ENCODE measurements at places on chromosomes 5 and 9.

GRCh38 chr5:152349683-152350526 is 55.2 kb downstream of the NMUR2 start:
- peak; percentile 5 for DNase-seq

DNA sequence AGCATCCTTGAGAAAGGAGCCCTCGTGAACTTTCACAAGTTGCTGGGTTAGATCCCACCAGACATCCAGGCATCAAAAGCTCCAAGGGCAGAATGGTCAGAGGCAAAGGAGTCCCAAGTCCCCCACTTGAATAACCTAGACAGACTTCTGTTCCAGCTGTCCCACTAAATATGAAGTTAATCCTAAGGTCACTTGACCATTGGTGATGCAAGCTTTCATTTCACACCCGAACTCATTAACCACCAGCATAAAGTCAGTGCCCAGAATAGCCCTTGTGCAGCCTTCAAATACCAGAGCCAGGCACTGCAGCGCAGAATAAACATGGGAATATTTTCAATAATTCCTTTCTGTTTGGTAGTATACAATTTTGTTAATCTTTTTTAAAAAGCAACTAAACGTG is 28.9 kb downstream of the OXCT1 start:
- DNase-seq: no peak

DNA sequence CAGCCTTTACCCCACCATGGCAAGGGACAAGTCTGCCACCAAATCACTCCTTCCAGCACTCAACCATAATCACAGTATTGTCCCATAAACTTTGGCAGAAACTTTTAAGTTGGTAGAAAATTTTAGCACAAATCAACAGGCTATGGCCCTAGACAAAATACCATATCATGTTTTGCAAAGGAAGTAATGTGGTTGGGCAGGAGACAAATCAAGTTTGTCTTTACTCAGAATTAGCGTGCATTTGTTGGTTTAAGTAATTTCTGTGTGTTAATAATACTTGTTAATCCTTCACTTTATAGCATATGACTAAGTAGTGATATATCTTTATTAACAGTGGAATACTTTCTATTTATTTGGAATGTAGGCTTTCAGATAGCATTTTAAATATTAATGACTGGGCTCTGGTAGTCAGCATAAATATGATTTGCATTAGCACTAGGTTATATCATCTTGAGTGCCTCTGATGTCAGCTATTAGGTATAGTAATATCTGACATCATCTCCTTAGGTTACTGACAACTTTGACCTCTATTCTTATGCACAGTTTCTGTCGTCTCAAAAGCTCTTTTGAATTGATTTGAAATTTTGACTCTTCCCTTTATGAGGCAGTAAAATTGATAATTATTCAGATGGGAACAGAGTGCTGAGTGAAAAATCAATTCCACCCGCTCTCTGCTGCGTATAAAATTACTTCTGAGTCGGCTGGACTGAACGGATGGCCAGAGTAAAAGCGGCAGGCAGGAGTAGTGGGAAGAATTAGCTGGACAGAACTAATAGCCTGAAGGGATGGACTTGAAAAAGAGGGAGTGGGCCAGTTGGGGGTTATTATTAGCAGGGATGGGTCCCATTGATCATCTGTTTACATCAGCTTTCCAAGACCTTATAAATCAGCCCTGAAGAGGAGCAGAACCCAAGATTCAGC is 40.1 kb upstream of the TLX3 start:
- no peak for DNase-seq

DNA sequence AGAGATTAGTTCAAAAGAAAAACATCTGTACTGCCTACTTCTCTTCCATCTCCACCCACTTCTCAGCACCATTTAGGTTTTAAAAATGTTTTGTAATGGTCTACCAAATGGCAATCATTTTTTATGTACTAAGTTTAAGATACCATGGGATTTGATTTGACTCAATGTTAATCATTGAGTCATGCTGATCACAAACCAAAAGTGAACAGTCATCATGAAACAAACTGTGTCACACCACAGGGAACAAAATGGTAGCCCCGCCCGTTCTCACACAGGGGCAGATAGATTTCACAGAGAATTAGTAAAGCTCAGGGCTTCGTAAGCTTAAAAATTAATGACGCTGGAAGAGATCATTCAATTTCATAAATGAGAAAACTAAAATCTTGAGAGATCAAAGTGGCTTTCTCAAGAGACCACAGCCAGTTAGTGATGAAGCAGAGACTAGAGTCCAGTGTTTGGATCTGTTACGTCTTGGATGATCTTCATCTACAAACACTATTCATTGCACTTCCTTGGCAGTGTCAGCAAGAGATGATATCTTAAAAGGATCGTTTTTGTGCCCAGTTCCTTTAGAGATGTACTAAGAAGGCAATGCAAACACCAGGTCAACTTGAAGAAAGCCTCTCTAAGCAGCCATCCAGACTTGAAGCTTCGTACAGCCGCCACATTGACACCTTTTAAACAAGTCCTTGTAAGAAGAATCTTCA is 33.9 kb upstream of the TRIO start:
- no peak for DNase-seq

GRCh38 chr5:33319841-33320240 is 120.9 kb upstream of the TARS1 start:
- no peak for DNase-seq

DNA sequence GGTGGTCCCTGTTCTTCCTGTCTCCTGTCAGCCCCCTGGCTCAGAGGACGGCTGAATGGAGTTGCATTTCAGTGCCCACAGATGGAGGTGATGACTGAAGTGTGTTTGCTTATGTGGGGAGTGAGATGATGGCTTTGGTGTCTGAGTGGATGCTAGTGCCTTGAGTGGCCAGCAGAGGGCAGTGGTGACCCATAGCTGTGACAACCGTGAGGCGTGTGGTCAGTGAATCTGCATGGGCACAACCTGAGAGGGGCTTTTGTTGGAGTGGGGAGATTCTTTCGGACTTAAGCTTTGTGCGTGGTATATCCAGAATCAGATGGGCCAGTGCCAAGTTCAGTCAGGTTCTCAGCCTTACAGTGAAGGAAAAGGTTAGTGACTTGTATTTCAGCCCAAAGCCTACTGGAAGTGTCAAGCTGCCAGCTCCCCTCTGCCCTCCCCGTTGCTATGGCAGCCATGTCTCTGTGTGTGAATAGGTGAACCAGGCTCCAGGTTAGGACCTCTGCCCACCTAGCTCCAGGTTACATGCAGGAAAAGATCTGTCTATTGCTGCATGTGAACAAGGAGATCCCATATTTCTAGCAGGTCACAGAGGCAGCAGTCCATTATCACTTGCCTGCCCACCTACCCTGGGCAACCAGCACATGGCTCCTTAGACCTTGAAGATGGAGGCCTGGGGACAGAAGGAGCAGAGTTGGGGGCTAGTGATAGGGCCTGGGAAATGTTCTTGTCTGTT is 14.7 kb upstream of the CXXC5 start:
- peak; percentile 51 for DNase-seq

GRCh38 chr5:131068076-131068475 is 97.0 kb downstream of the HINT1 start:
- DNase-seq: no peak

DNA sequence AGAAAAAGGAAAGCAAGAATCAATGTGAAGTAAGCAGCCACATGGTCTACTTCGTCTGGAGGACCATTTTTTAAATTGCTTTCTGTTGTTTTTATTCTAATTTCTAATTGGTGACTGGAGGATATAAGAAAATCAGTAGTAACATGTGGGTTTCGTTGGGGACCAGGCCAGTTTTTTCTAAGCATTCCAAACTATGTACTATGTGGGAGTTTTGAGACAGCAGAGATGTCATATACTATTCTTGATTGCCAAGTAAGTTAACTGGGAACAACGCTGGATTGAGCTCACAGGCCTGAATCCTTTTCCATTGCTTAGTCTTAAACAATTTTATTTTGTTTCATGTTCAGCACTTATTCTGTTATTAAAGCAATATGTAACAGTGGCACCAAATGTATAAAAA is 225.7 kb downstream of the TMEM167A start:
- no peak for DNase-seq

DNA sequence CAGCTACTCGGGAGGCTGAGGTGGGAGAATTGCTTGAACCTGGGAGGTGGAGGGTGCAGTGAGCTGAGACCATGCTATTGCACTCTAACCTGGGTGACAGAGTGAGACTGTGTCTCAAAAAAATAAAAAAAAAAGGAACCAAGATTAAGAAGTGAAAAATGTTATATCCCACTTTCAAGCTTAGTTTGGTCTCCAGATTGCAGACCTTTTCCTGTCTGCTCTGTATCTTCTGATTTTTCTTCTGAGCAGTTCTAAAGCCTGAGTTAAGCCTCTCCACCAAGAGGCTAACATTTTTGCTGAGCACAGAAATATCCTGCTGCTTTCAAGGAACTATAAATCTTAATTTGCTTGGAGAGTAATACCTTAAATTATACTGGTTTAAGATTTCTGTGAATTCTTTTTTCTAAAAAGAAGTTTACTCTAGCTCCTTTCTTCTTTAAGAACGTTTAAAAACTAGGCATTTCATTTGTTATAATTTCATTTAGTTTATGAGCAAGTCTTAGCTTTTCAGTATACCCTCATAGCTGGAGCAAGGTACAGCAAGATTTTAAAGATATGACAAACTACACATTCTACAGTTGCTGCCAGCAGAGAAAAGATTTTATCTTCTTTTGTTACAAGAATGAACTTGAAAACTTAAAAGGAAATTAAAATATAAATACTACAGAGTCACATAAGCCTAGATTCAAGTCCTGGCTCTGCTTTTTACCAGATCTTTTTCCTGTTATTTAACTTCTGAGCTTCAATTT is 55.0 kb downstream of the GARNL3 start:
- DNase-seq: no peak

DNA sequence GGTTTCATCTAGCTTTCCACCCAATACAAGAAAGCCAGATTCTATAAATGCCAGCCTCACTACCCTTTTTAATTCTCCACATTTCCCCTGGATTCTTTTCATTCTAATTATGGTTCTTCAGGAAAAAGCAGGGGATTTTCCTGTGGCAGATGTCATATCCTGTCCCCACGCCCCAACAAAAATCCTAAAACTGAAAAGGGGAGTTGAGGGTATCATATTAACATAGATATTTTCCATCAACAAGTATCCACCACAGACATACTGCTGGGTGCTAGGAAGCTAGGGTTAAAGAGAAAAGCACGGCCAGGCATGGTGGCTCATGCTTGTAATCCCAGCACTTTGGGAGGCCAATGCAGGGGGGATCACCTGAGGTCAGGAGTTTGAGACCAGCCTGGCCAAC is 38.0 kb downstream of the CDK5RAP2 start:
- DNase-seq: no peak

DNA sequence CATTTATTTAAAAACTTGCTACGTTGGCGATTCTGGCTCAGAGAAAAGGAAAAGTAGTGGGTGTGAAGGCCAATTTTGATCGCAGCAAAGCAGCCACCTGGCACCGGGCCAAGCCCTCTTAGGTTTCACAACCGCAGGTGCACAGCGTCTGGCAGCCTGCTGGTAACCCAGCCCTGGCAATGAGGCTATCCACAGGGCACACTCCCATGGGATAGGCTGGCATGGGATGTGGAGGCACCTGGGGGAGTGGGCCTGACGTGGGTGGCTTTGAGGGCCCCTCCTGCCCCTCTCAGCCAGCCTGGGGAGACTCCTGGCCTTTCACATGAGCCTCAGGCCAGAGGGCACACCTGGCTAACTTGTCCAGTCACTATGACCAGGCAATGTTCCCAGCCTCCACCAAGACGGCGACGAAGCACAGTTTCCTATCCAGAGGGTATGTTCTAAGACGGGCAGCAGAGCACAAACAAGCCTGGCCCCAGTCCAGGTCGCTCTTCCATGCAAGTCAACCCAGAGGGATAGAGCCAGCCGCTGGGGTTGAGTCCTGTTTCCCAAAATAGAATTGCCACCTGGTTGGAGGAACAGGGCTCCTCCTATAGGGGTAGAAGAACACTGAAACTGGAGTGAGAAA is 19.0 kb downstream of the CMBL start:
- no peak for DNase-seq

DNA sequence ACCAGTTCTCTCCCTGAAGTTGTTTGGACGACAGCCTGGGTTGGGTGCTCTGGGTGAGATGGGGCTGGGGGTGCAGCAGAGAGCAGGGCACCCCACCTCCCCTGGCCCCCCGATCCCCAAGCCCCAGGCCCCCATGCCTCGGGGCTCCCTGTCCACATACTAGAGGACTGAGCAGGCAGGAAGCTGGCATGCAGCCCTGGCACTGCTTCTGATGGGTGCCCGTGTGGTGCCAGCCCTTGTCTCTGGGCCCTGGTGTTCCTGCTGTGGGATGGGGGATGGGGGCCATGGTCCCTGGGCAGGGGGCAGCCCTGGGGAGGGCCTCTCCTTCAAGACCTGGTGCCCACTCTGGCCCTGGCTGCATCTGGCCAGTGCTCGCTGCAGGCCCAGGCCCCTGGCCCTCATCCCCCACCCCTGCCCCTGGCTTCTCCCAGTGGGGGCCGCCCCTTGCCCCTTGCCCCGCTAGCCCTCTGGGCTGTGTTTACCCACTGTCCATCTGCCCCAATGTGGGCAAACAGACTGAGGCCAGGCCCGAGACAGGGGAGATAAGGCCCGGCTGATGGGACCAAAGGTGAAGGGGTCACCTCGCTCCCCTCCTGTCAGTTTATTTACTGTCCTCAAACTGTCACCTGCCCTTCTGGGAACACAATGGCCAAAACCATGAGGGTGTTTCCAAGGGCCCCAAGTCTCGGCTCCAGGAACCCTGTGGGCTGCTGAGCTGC is 67.3 kb upstream of the RXRA start:
- DNase-seq: no peak

DNA sequence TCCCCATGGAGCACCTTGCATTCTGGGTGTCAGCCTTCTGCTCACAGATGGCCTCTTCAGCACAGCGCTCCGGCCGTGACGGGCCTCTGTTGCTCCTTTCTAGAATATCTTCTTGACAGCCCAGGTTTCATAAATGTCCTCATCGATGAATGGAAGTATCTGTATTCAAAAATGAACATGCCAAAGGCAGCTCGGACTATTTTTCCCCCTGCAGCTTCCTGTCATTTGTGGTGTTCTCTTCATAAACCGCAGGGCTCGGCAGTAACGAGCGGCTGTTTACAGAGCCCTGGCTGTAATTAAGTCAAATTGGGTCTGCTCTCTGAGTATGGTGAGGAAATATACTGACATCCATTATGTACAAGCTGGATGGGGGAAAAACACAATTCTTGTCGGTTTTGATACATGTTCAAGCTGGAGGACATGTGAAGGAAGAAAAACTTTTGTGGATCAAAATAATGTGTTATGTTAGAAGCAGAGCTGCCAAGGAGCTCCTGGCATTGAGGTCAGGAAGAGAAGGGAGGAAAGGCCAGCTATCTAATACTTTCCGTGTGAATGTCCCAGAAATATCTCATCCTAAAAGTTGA is 154.1 kb upstream of the CD180 start:
- DNase-seq: peak; percentile 24

- peak; percentile 47 for DNase-seq
Measured at GRCh38 chr5:112757468-112758208, 20.0 kb downstream of the APC start.

- DNase-seq: peak; percentile 35
Measured at GRCh38 chr9:137032858-137033257, 970 bp upstream of the FUT7 start.

DNA sequence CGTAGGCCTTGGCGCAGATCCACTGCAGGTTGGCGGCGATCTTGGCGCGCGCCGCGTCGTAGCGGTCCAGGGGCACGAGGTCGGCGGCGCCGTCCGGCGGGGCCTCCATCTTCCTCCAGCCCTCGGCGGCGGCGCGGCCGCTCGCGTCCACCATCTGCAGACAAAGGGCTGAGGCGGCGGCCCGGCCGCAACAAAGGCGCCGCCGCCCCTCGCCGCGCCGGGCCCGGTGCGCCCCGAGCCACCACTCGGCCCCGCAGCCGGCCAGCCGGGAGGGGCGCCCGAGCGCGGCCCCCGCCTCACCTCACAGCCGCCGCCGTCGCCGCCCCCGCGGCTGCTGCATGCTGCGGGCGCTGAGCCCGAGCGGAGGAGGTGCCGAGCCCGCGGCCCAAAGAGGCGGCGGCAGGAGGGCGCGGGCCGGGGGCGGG is 328 bp downstream of the CAMSAP1 start:
- no peak for DNase-seq
